ENCODE measurements at places on chromosomes 7 and 10.

GRCh38 chr10:51606825-51607462, 92.5 kb downstream of the CSTF2T start:
- DNase-seq = no peak

DNA sequence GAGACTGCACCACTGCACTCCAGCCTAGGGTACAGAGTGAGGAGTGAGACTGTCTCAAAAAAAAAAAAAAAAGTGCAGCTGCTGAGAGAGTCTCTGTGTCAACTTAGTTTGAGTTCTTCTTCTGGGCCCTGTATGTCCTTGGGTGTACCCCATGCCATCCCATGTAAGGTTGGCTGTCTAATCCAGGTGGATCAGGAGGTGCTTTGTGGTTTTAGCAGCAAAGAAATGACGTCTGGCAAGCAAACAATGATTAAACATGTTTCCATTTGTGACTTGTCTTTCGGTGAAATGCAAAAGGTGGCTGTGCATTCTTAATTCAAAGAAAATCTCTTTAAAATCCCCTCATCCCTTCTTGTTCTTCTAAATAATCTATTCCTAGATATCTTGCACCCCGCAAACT, 255.9 kb downstream of the ANKRD30A start:
- no peak for DNase-seq

- DNase-seq = no peak
Measured at GRCh38 chr7:111041577-111041976, 49.4 kb upstream of the LRRN3 start.

DNA sequence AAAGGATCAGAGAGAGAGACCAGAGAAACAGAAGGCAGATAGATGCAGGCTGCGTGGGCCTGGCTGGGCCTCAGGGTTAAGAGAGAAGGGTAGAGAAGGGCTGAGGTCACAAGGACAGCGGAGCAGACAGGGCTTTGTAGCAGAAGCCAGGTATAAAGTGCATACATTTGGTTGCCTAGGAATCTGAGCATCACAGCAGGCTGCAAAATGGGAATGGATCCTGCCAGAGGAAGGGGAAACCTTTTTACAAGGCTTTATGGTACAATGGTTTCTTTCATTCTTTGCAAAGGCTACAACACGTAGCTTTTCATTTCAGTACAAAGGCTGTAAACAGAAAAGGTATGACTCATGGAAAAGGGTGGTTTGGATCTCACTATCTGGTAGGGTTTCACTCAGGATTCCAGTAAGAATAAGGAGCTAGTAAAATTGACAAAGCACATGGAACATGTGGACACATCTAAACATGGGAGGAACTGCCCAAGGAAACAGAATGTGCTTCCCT, 275.1 kb downstream of the DOCK4 start:
- DNase-seq = peak; percentile 77

DNA sequence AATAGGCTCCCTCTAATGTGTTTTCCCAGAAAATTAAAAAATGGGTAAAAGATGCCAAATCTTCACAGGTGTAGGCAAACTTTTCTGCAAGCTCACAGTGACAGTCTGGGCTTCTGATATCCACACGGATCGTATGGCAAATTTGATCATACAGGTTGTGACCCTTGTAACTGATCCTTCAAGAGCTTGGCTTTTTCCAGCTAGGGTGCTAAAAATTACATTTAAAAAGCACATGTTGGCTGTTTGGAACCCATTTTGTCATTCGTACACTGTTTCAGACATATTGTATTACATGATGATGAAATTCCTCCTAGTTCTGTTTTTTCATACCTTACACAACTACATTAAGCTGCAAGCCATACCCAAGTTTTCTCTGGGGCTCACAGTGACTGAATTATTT, 138.7 kb downstream of the GFRA1 start:
- no peak for DNase-seq

DNA sequence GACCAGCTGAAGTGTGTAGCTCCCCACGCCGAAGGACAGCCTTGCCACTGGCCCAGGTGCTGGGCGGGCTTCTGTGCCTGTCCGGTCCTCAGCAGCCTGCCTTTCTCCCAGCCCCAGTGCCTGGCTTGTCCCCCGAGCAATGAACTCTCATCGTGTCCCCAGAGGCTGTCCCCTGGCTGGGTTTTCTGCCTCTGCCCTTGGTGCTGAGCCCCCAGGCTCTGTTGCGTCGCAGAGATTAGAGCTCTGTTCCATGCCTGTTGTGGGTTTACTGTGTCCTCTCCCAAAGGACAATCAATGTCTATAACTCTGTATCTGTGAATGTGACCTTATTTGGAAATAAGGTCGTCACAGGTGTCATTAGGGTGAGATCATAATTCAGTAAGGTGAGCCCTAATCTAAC, 226.1 kb upstream of the SHH start:
- DNase-seq = no peak

GRCh38 chr7:36777062-36777461, 52.8 kb upstream of the AOAH start:
- no peak for DNase-seq

- DNase-seq = peak; percentile 13
Measured at GRCh38 chr7:130593033-130593432, 75.5 kb downstream of the COPG2 start.

GRCh38 chr7:39535720-39536119, 30.5 kb upstream of the YAE1 start:
- DNase-seq = no peak

- no peak for DNase-seq
Measured at GRCh38 chr7:135098391-135098790, 49.5 kb upstream of the TMEM140 start.

DNA sequence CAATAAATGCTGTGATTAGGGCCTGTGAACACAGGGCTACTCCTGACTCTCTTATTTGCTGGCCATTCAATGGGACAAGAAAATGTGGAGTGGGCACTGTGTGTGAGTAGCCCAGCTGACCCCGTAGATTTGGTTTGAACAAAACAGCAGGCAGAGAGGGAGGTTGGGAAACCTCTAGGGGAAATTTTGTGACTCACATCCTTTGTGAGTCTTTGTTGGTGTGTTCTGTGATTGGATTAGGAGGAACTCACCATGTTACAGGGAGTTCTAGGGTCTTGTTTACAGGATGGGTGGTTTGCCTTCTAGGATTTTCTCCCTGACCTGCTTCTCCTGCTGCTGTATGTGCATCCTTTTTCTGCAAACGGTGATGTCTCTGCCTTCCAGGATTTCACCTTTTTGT, 128.3 kb upstream of the MKI67 start:
- DNase-seq = no peak

DNA sequence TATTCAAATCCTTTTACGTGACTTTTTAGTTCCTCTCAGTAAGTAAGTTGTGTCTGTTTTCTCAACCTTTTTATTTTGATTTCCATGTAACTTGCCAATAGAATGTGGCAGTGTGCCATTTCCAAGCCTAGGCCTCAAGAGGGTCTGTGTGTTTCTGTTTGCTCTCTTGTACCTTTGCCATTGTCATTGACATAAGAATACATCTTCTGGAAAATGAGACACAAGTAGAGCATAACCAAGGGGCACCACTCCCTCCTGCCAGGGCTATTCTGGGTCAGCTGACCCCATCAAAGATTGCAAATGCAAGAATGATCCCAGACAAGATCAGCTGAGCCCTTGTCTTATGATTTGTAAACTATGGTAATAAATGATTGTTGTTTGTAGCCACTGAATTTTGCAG, 524.0 kb downstream of the IPMK start:
- no peak for DNase-seq

DNA sequence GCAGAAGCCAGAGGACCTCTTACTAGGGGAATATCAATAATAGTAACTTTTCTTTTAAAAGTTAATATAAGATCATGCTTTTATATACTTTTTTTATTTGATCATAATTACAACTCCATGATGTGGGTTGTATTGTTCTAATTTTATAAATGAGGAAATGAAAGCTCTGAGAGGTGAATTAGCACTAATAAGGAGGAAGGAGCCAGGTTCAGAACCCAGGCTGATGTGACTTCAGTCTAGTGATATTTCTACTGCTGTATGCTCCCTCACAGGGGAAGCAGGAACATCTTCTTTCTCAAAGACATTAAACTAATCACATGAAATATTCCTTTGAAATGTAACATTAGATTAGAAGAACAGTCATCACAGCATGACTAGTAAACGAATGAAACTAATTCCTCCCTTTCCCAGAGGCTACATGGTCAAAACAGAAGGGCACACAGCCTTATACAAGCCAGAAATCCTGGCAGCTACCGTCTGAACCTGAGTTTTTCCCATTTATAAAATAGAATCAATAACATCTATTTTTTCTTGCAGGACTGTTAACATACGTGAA, 81.4 kb upstream of the GJD4 start:
- no peak for DNase-seq

- peak; percentile 89 for DNase-seq
Measured at GRCh38 chr7:30091491-30091912, 43.3 kb upstream of the MTURN start.

DNA sequence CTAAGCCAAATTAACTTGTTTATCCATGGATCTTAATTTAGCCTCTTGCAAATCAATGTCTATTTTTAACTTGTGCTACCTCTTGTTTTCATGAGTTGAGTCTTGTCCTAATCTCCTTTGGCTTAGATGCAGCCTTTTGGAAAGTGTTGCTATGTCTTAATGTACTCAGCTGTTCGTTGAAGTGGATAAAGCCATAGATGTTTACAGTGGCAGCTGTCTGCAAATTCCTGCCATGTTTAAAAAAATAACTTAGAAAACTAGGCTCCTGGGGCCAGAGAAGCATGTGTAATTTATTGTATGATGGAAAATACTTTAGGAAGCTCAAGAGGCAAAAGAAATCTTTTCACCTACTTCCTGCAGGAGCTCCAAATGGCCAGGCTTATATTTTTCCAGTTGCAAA, 253.1 kb upstream of the RHOBTB1 start:
- DNase-seq = no peak

DNA sequence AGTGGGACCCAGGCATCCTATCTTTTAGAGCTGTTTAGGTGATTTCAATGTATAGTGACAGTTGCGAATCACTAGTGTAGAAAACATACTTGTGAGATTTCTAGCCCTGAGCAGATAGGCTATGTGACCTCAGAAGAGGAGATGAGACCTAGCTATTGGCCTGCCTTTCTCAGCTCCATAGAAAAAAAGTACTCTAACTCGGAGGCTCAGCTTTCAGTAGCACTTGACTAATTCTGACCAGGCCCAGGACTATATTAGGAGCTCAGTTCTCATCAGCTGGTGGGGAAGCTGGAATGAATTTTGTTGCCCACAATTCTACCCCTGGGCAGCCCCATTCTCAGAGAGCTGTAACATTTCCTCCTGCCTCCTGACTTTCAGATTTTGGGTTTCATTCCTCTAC, 179.9 kb upstream of the NAMPT start:
- no peak for DNase-seq

DNA sequence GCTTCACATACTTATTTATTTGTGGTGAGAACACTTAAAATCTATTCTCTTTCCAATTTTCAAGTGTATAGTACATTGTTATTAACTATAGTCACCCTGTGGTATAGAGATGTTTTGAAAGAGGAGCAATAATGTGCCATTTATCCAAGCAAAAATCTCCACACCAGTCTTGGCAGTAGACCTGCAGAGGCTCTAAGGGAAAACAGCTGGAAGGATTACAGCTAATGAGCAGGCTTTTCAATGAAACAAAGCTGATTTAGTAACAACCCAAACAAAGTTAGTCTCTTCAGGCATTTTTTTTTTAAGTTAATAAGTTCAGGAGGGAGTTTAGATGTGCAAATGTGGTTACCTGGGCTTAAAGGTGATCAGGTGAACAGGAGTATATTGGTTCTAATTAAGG, 101.9 kb downstream of the EVX1 start:
- DNase-seq = no peak

DNA sequence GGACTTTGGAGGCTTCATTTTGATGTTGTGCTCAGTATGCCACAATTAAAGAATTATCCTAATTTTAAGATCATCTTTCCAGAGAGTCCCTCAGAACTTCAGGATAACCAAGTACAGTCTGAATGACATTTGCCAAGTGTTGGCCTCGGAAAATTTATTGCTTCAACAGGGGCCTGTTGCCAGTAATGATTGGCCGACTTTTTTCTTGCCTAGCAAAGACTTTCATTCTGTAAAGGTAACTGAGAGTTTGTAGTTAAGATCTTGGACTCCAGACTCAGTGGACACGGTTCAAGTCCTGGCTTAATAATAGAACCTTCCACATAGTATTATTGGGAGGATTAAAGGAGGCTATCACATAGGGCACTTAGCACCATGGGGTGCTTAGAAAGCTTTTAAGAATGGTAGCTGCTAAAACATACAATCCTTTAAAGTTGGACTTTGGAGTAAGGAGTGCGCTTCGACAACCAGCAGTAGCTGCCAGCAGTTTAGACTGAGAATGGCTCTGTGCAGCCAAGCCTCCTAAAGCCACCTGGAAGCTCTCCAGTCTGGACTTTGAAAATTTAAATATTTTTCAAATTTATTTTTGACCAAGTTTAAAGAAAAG, 90.0 kb downstream of the PLCE1 start:
- DNase-seq = no peak
